ENCODE measurements at places on chromosomes 5 and 9. TPM values are rescaled to one million over a fixed set of nuclear protein-coding genes. Genes with fewer than 3 reads are reported as not detected.

GRCh38 chr5:66558560-66558959, 37.6 kb upstream of the MAST4 start:
- DNase-seq: no peak

FOXD4 gene
- total RNA-seq: 0.23 TPM

DNA sequence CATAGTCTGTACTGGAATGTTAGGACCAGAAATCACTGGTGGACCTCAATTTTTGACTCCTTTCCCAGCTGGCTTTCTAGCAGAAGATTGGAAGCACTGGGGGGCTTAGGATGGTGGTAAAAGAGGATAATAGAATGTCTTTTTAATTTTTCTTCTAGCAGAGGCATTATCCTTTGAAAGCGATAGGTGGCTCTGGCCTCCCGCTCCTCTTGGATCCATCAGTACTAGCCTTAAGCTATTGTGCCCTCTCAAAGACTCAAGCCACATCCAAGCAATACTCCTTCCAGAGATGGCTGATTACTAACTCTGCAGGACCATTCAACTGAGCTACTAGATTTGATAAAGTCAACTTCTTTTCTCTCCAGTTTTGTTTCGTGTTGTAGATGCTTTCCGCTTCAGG, 610.6 kb downstream of the CDH12 start:
- no peak for DNase-seq

DNA sequence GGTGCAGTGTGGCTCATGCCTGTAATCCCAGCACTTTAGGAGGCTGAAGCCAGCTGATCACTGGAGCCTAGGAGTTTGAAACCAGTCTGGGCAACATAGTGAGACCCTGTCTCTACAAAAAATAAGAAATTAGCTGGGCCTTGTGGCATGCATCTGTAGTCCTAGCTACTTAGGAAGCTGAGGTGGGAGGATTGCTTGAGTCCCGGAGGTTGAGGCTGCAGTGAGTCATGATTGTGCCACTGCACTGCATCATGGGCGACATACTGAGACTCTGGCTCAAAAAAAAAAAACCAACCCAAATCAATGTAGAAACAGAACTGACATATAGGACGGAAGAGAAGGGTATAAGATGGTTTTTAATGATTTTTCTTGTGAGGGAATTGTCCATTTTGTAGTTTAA, 27.7 kb downstream of the G3BP1 start:
- no peak for DNase-seq

GRCh38 chr9:134212809-134213507, 48.6 kb upstream of the RNU6ATAC start:
- DNase-seq: no peak

TXNDC8 gene
- total RNA-seq: not detected

DNA sequence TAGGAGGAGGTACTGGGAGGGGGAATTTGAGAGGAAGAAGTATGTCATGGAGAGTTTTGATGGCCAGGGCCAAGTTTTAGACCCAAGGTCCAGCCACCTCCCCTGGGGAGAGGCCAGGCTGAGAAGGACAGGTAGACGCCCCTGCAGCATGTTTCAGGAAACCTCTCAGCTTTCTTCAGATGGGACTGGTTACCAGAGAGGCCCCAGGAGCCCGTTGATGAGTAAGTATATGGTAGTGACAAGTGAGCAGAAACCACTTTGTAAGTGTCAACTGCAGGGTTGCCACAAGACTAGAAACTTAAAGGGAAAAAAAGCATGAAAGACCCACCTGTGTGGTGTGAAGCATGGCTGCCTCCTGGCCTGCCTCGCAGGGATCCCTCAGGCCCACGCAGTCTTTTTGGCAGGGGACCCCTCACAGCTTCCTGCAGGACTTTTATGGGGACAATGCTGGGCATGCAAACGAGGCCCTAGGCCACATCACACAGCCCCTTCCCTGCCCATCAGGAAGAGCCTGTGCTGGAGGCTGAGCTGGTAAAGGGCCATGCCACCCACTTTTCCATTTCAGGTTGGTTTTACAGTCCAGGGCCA, 255.9 kb downstream of the FSTL4 start:
- no peak for DNase-seq

- no peak for DNase-seq
These were observed 5.8 kb downstream of the NDUFS6 start for GRCh38 chr5:1806974-1807373.

S100Z gene
- total RNA-seq: not detected

STPG3 gene
- total RNA-seq: 0.26 TPM

DNA sequence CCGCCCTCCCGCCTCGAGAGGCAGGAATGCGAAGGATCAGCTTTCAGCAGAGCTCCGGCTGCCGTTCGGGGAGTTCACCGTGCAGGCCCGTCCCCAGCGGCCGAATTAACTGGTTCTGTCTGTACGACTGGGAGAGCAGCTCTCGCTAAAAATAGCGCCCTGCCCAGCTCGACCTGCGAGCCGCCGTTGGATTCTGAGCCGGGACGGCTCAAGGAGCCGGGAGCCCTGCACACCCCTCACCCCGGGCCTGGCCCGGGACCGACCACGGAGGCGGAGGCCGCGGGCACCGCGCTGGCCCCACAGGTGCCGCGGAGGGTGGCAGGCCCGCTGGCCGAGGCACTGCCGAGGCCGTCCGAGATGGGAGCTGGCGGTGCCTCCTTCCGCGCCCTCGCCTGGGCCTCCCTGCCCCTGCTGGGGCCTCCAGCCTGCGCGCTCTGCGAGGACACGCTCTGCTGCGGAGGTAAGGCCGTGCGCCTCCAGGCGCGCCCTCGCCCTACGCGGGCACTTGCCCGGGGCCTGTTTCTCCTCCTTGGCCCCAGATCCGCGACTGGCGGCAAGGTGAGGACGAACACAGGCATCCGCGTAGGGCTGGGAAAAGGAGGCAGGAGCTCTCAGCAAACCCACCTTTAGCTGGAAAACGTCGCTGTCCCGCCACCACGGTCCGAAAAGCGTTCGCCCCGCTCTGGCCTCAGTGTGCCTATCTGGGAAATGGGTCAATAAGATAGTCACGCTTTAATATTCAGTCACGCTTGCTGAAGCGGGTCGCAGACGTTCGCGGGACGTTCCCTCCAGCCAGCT, 53.1 kb upstream of the DAB2IP start:
- no peak for DNase-seq

DNA sequence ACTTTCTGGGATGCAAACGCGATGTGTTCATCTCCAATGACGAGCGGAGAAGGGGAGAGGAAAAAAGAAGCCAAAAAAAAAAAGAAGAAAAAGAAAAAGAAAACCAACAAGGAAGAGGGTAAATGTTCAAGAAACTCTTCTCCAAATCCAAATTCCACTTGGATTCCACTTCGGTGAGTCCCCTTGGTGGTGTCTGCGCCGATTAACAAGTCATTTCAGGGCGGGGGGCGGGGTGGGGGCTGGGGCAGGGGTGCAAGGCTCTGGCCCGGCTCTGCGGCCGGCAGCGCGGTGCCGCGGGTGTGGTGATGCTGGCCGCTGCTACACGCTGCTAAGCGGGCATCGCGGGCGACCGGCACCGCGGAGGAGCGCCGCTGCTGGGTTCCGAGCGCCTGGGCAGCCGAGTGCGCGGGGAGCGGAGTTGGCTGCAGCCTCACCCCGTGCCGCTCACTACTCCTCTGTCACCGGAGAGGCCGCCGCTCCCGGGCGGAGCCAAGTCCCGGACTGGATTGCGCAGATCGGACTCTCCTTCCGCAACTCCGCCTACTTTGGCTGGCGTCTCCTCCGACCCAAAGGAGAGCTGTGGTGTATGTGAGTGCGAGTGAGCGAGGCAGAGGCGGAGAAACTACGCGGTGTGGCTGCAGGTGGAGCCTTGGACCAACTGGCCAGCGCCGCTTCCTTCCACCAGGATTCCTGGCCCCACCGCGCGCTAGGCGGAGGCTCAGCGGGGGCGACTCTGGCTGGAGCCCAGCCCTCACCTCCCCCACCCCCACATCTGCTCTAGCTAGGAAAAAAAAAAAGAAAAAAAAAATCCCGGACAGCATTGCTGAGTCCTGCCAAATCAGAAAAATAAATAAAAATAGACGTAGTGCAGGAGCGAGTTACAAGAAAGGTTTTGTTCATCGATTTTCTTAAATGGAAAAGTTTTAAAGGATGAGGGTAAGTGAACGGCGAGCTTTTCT, at the start of gene SEMA6A:
TSS of gene SEMA6A (minus strand) at position 457 of the 959 bp plus-strand sequence. CDS start 69,879 bp downstream, outside the sequence.
- no peak for DNase-seq

SPATA31D4 gene
- total RNA-seq: not detected

DNA sequence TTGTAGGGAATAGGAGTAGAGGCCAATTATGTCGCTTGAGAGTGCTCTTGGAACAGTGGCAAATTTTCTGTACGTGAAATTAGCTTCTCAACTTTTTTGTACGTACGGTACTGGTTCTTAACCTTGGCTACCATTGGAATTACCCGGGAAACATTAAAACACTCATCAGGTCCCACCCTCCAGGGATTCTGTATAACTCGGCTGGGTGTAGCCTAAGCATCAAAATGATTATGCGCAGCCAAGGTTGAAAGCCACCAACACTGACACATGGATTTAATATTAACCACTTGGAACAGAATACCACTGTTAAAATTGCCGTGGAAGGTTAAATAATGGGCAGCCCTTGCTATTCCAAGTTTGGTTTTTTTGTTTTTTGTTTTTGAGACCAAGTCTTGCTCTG, 17.4 kb downstream of the DNAJA1 start:
- DNase-seq: no peak

ANGPTL2 gene
- total RNA-seq: 0.08 TPM

SPATA31D3 gene
- total RNA-seq: not detected

- no peak for DNase-seq
These were observed 621.9 kb upstream of the CTNND2 start for GRCh38 chr5:12526113-12526512.

FAM219A gene
- 38.6 TPM for total RNA-seq

FOXI1 gene
- 0.44 TPM for total RNA-seq

GRCh38 chr5:123776761-123777160, 264.8 kb downstream of the CSNK1G3 start:
- no peak for DNase-seq

DNA sequence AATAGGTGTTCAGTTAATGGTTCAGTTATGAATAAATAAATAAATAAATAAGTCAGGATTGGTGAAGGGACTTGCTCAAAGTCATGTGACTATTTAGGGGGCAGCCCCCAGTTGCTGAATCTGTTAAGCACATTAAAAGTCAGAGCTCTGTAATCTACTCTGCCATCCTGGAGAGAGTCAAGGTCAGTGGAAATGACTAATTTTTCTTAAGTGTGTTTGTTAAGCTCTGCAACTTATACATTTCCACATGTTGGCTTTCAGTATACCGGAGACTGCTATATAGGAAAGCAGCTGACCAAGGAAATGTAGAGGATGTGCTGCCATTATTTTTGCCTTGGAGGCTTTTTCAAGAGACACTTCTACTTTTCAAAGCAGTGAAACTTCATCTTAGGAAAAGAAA, 57.9 kb downstream of the KIAA1958 start:
- no peak for DNase-seq

GRCh38 chr9:126388964-126389708, 62.5 kb downstream of the MVB12B start:
- no peak for DNase-seq

BTNL8 gene
- total RNA-seq: not detected

- no peak for DNase-seq
These were observed 2.7 kb downstream of the EEIG1 start for GRCh38 chr9:127977884-127978647.

AMBP gene
- 1.7 TPM for total RNA-seq

- DNase-seq: no peak
These were observed 431.2 kb downstream of the CSNK1G3 start for GRCh38 chr5:123943151-123943550.

DNA sequence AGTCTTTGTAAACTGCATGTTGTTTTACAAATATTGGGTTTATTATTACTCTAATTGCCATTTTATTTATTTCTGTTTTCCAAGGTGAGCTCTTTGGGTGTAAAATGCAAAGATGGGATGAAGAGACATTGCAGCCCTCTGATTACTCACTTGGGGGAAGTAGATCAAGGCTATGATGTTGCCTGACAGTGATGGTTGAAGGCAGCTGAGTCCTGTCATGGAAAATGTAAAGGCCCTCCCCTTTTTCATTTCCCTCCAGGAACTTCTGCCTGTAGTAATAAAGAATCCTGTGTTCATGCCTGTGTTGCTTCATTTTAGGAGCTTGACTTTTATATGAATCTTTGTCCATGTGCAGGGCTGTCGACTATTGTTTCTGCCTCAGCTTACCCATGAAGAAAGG, 605.4 kb upstream of the CLINT1 start:
- DNase-seq: no peak

DNA sequence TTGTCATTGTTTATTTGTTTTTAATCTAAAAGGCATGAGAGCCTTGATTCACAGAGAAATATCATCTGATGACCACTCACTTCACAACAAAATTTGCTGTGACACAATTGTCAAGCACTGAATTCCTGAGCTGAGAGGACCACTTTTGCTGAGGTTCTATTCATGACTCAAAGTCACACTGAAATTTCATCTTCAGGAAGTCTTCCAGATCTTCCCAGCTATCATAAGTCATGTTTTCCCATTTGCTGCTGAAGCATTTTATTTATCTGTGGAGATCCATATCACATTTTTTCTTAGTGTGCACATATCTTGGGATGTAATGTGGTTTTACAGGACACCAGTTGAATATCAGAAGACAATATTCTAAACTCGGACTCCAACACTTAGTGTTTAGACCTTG, 255.1 kb upstream of the TRIM32 start:
- DNase-seq: no peak

GRCh38 chr9:133403766-133404453, 13.9 kb downstream of the REXO4 start:
- no peak for DNase-seq

CER1 gene
- total RNA-seq: not detected

- no peak for DNase-seq
These were observed 6.5 kb downstream of the FAM240B start for GRCh38 chr9:38713426-38713825.

DNA sequence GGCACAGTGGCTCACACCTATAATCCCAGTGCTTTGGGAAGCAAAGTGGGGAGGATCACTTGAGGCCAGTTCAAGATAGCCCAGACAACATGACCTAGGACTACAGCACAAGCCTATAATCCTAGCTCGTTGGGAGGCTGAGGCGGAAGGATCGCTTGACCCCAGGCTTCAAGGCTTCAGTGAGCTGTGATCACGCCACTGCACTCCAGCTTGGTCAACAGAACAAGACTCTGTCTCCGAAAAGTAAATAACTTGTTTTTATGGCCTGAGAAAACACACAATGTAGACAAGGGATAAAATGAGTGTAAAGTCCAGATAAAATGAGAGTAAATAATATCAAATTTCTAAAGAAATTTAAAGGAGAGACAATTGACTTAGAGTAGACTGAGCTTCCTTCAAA, 26.3 kb downstream of the SHLD3 start:
- DNase-seq: no peak
